ENCODE measurements at places on chromosomes 13 and 19.

DNA sequence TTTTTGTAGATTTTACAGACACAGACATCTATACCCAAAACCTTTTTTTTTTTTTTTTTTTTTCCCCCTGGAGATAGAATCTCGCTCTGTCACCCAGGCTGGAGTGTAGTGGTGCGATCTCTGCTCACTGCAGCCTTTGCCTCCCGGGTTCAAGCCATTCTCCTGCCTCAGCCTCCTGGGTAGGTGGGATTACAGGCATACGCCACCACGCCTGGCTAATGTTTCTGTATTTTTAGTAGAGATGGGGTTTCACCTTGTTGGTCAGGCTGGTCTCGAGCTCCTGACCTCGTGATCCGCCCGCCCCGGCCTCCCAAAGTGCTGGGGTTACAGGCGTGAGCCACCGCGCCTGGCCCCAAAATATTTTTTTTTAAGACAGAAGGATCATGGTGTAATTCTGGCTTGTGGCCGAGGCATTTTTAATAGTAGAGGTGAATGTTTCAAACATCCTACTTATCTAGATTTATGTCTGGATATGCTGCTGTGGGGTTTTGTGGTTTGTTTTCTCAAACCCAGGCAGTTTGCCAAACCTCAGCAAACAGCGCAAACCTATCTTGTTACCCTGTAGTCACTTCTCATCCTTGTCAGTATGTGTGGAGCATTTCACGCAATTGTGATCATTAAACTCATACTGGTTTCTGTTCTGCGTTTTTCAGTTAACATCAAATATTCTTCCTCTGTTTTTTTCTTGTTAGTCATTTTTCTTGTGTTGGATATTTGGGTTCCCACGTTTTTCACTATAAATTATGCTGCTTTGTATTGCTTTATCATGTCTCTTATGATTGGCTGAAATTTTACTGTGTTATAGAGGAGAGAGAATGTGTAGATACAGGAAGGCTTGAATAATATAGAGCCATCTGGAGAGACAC, 36.2 kb upstream of the GARRE1 start:
- DNase-seq: no peak

DNA sequence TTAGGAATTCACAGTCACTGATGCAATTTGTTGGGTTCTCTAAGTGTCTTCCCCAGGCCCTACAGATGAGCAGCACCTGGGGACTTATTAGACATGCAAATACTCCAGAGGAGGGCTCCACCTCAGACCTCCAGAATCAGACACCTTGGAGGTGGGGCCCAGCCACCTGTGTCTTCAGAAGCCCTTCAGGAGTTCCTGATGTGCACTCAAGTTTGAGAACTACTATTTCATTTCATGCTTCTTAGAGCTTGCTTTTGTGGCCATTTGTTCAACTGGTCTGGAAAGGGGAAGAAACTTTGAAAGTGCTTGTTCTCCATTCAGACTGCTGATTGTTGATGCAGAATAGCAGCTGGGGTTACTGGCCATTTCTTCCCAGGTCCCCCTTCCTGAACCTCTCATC, 472.0 kb downstream of the COG6 start:
- no peak for DNase-seq

DNA sequence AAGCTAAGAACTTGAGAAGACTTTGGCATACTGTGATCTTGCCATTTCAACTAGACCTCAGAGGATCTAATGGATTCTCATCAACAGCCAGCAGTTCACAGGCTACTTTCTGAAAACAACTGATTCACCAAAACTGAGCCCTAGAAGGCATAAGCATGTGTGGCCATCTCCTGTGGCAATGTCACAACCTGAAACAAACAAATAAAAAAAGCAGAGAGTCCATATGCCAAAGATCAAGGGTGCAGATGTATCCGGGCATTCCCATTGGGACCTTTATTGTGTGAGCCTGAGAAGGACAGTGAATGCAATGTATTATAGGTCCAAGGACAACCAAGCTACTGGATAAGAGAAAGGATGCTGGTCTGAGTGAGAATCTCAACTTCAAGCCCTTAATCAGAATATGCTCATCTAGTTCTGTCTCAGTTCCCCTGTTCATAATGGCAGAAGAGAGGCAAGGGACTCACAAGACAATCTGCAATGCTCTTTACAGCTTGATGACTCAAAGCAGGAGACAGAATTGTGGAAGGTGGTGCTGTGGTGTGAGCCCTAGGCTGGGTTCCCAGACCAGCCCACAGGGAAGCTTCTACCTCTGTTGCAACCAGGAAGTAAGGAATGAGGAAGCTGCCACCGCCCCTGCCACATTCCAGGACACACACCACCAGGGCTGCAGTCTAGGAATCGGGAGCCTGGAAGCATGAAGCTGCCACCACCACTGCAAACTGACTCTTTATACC, 133.7 kb downstream of the RAP2A start:
- no peak for DNase-seq

DNA sequence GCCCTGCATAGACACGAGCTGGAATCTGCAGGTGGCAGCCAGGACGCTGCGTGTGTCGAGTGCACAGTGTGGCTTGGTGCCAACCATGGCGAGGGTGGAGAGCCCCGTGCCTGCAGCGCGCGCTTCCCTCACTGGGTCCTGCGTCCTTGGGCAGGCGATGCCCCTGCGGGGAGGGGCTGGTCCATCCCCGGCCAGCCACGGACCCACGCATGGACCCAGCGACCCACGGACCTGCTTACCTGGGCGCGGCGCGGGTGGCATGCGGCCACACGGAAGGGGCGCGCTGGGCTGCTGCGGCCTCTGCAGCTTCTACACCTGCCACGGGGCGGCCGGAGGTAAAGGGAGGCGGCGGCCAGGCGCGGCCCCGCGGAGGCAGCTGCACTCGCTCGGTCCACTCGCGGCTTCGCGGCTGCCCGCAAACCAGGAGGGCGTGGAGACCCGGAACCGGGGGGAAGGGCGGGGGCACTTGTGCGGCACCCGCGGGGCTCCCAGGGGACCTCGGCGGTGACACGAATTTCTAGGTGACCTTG, 569 bp upstream of the MCF2L start:
- no peak for DNase-seq

All from NCI-H82 (cell line).